ENCODE measurements at places on chromosomes 2 and 18.

DNA sequence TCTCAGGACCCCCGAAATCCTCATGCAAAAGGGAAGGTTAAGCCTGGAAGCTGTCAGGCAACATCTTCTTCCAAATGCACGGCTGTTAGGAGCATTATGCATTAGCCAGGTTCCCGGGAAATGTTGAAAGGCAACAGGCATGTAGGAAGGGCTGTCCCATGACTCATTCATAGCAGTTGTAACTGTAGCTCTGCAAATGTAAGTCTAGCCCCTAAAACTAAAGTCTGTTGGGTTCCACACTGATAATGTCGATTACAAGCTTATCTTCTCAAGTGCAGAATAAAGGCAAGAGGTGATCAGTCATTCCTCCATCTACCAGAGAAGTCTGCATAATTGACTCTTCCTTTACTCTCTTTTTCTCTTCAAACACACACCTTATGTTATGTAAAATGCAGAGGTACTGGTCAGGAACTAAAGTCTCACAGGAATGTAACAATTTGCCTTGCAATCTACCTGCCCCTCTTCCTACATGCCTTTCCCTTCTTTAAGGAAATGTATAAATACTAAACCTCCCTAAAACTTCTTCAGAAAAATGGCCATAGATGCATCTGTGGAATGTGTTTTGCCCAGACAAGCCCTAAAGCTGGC, 99.8 kb downstream of the AKAIN1 start:
- DNase-seq = no peak

GRCh38 chr2:8806885-8807704, 30.3 kb downstream of the KIDINS220 start:
- DNase-seq = no peak

GRCh38 chr18:72999971-73000607, 132.3 kb upstream of the NETO1 start:
- DNase-seq = no peak

DNA sequence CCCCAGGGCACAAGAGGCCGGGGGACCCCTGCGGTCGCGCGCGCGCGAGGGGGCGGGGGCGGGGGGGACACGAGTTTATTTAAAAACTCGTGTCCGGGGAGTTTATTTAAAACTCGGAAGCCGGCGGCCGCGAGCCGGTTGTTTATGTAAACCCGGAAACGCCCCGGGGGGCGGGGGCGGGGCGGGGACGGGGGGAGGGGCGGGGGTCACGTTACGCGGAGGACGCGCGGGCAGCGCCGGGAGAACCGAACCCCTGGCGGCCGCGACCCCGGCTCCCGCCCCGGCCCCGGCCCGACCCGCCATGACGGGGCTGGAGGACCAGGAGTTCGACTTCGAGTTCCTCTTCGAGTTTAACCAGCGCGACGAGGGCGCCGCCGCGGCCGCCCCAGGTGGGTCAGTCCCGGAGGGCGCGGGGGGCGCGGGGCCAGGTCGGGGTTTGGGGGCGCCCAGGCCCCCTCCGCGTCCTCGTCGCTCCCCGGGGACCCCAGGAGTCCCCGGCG, 4.4 kb downstream of the NFATC1 start:
- DNase-seq = no peak

DNA sequence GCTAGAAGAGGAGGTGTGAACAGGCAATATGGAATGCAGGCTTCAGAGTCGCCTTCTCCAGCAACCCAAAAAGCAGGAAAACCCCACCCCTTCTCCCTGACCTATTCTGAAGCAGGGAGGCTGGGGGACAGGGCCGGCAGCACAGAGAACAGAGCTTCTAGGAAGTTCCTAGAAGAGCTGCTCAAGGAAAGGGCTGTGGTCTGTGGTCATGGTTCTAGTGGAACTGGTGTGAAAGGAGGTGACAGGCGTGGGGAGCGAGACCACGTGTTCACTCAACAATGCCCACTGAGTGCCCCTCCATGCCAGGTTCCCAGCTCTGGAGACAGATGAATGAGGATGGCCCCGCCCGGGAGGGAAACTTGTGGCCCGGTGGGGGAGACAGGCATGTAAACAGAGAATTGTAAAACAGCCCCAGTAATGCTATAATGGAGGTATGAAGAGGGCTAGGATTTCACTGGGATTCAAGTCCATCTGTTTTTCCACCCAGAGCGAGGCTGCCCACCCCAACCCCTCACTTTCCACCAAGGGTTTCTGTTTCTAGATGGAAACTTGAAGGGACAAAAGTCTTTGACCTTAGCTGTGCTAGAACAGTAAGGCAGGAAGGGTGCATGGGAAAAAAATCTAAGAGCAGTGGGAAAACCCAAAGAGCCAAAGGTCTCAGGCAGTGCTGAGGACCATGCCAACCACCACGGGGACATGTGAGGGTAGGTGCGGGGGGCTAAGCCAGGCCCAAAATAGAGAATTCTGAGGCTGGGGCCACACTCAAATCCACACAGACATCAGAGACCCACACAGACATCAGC, 71.8 kb downstream of the TNS1 start:
- DNase-seq = no peak

- no peak for DNase-seq
Observed at GRCh38 chr18:9428301-9428706, 47.0 kb upstream of the RALBP1 start.

- DNase-seq = no peak
Observed at GRCh38 chr18:34730774-34731173, 20.7 kb downstream of the DTNA start.

DNA sequence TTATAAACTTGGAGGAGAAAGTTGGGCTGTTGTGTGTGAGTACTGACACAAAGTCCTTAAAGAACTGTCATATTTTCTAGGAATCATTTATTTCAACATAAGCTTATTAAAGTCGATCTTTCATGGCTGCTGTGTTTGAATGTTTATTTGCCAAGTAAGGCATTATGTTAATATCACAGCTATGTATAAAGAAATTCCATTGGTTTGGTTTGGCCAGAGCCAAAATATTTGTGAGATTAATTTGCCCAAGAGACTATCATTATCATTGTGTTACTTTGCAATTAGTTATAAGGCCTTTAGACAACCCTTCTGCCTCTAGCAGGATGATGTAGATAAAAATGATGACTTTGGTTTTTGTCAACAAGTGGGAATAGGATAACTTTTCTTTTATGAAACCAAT, 240.6 kb upstream of the NT5C1B start:
- no peak for DNase-seq

DNA sequence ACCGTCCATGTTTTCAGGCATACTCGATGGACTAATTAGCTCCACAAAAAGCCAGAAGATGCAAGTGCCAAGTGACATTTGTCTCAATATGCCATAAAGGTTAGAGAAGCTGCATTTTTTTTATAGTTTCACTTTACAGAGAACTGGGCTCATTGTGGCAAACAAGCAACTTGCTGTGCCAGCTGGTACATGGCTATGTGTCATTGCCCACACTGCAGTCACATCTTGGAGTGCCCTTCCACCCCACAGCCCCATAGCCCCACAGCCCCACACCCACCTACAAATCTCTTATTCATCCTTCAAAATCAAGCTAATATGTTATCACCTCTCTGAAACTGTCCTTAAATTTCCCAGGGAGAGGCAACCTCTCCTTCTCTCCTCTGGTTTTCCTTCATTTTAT, 451.9 kb downstream of the ARHGAP15 start:
- DNase-seq = no peak

DNA sequence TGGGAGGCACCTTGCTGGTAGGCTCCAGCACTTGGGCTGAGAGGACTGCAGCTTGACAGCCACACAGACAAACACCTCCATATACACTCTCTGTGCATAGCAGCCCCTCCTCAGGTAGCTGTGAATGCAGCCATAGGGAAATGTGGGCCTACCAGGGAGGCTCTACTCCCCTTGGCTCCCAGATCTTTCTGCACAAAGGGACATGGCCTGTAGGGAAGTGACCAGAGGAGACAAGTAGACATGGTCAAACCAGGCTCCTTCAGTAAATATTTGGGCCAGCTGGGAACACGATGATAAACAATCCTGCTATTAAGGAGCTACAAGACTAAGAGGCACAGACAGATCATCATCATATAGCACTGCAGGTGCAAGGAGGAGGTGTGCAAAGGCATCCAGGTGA, 35.9 kb upstream of the PDCL3 start:
- DNase-seq = no peak

DNA sequence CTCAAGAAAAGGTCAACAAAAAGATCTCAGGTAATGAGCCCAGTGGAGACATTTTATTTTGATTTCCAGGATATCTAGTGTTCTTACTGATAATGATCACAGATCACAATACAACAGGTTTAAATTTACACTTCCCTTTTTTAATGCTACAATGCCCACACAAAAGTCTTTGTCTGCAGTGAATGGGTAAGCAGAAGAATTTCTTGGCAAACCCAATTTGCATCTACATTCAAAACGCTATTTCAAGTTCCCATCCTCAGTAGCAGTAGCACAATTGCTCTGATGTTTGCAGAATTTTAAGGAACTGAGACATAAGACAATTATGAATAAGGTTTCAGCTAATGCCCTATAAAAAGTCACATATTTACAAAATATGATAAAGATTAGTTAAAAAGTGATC, 929.4 kb upstream of the PIK3C3 start:
- no peak for DNase-seq

DNA sequence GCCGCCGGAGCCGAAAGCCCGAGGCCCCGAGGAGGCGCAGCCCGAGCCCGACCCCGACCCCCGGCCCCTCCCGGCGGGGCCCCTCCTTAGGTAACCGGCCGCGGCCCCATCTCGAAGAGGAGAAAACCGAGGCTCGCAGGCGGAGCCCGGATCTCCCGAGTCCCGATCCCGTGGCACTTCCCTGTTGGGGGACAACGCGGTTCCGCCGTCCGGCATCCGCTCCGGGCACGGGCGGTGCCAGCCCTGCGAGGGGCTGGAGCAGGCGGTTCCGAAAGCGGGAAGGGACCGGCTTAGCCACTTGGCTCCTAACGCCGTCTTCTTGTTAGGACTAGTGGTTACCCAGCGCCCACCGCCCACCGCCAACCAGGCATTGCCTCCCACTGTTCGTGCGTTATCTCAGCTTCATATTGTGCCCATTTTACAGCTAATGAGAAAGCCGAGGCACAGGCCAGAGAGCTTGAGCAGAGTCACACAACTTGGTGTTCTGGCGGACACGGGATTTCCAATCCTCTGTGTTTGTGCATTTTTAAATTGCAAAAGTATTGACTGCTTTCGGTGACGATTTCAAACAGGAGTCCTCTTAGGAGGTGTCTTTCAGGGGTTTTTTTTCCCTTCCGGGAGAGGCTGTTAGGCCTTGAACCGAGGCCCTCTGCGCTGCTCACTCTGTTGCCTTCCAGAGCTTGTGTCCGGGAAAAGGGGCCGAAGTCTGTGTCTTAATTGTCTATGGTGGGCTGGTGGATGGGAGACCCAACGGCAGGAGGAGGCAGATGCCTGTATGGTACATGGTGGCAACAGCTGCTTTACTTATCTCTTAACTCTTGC, 562 bp downstream of the CENPA start:
- no peak for DNase-seq

DNA sequence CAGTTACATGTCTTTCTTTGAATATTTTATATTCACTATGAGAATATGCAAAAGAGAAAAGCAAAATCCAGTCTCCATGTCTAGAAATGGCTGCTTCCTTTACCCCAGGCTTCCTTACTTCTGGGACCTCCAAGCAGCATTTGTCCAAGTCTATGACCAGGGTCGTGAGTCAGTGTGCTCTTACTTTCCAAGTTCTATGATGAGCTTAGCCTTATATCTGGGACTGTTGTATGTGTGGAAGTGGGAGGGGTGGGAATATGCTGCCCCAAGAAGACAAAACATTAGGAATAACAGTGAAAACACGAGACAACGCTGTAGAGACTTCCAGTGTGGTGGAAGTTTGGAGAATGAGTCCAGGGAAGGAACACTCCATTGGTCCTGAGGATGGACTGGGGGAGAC, 21.2 kb upstream of the CHRNA1 start:
- DNase-seq = no peak

- DNase-seq = peak; percentile 40
Observed at GRCh38 chr2:165573534-165574461, 104.3 kb downstream of the CSRNP3 start.

Data from right lung (tissue), 10 donors.